ENCODE measurements at places on chromosomes 5 and 9. TPM values are rescaled to one million over a fixed set of nuclear protein-coding genes. Genes with fewer than 3 reads are reported as not detected.

DNA sequence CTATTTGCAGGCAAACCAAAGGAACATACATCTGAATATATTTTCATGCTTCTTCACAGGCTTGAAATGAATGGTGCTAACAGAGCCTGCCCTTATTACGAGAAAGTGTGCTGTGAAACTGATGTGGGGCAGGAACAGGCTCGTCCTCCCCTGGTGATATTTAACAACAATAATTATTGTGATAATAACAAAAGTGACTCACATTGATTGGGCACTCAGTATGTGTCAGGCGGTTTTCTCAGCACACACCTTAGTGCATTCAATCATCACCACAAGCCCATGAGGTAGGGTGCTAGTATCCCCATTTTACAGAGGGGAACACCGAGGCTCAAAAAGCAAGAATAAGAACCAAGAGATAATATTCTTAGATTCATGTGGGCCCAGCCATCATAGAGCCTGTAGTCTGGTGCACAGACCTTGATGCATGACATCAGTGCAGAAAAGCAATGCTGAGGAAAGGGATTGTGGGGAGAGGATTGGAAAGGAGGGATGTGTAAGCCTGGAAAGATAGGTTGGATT lies 18.1 kb upstream of the BOD1 start:
- no peak for DNase-seq

GRCh38 chr5:106964132-106964531 lies 706.6 kb downstream of the EFNA5 start:
- DNase-seq, result no peak

DNA sequence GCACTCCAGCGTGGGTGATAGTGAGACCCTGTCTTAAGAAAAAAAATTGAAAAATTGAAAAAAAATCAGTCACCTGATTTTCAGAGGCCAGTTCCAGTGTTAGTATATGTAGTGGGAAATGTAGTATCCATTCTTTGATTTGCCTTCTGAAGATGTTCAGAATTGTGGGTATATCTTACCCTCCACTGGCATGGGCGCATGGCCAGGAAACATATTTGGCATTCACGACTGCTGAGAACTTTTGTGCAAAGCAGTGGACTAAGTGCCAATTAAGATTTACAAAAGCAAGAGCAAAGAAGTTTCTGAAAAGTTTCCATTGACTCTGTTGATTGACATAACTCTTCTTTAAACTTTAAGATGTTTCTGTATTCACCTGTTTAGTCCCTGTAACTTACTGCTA lies 2.4 kb downstream of the CAVIN4 start:
- no peak for DNase-seq

GRCh38 chr9:74742191-74742790 lies 145.4 kb downstream of the TRPM6 start:
- DNase-seq, result no peak

GRCh38 chr5:64165500-64166200 lies at the start of gene RNF180:
Gene RNF180 (plus strand): TSS chr5:64165843. CDS start chr5:64200808, 34,965 bp downstream.
- peak; percentile 67 for DNase-seq

GRCh38 chr9:121551985-121552753 lies 52.5 kb upstream of the GGTA1 start:
- no peak for DNase-seq

- no peak for DNase-seq
These were observed 55.7 kb downstream of the SUSD1 start for GRCh38 chr9:112119225-112120029.

- DNase-seq, result no peak
These were observed 36.2 kb upstream of the MEGF9 start for GRCh38 chr9:120750421-120750820.

DNA sequence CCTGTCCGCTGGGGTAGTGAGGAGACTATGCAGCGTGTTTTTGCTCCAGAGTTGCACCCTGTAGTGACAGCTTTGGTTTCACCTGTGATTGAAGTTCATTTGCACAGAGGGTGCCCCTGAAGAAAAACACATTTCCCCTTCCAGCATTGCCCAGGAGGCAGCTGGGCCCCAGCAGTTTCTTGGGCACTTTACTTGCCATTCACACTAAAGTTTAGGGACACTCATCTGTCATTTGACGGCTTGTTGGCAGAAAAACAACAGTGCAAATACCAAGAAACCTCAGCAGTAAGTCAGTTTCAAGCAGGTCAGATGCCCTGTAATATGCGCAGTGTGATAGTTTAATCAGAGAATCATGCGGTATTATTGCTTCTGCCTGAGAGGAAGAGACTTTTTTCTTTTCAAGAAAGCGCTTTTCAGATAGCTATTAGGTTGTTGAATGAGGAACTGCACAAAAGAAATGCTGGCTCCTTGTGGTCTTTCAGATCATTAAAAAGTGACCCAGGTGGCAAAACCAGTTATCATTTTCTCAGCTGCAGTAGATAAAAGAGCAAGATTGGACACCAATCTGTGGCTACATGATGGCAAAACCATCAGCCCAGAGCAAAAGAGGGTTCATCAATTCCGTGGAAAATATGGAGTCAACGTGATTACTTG lies 136.2 kb upstream of the PUM3 start:
- DNase-seq, result no peak

DNA sequence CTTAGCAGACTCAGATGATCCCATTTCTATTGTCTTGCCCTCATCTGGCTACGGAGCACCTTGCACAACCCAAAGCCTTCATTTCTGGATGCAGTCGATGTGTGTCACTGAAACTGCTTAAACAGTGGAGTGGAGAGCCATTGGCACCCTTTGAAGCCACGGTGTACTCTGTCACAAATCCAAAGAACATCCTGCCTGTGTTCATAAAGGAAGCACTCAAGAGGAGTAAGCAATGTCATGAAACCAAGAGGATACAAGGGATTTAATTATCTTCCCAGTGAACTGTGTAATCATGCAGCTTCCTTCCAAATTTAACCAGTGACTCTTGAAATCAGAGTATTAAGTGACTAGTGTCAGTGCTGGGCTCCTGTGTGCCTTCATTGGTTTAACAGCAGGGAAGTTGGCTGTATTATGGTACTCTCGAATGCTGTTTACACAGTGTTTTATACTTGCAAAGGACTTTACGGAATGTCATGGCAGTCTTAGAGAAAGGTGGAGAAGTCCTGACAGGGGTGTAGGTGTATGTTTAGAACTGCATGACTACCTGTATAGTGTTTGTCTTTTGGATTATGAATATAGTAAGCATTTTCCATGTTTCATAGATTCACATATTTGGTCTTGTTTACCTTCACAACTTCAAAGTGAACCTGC lies 41.9 kb downstream of the CD180 start:
- no peak for DNase-seq

Gene FRMD3
- total RNA-seq, result 38.1 TPM

Gene GOLM1
- 20.9 TPM for total RNA-seq

Gene NLN
- 24.8 TPM for total RNA-seq

Measured in sciatic nerve (tissue), 2 donors.